ENCODE measurements at places on chromosomes 2 and 18.

GRCh38 chr2:216927163-216927562 is 67.3 kb upstream of the TNP1 start:
- no peak for DNase-seq

GRCh38 chr2:101517758-101518271 is 42.9 kb upstream of the RFX8 start:
- DNase-seq: no peak

DNA sequence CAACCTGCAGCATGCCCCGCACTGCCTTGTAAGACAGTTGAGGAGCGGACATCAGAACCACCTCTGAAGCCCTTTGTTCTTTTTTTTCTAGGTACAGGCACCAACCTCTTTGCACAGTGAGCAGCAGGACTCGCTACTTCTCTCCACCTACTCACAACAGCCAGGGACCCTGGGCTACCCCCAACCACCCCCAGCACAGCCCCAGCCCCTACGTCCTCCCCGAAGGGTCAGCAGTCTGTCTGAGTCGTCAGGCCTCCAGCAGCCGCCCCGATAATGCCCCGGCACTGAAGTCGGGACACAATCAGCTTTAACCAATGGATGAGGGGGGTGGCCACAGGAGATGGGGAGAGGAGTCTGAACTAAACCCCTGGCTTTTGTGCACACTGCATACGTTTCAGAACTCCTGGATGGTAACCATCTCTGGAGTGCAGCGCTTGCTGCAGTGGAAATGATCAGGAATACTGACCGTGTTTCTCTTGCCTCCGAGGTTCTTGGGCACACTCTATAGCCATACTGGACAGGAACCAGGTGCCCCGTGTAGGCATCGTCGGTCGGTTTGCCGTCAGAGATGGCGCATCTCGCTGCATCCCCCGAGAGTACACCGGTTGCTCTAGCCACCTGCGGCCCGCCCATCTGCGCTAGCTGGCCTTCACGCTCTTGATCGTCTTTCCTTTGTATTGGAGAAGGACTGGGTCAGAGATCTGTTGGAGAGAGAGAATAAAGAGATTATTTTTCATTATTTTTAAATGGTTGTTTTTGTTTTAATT is 6.6 kb upstream of the RPL31 start:
- no peak for DNase-seq

GRCh38 chr2:215507136-215507535 is 71.3 kb upstream of the FN1 start:
- no peak for DNase-seq

GRCh38 chr2:238099714-238100048 is 459 bp upstream of the ESPNL start:
- no peak for DNase-seq

- no peak for DNase-seq
Observed at GRCh38 chr2:151767536-151767935, 33.3 kb upstream of the NEB start.

GRCh38 chr2:439556-440402 is 151.9 kb upstream of the ALKAL2 start:
- DNase-seq: no peak

GRCh38 chr2:201127570-201127969 is 11.6 kb downstream of the CFLAR start:
- no peak for DNase-seq

GRCh38 chr2:6866275-6866671 is 566 bp upstream of the CMPK2 start:
- DNase-seq: no peak

GRCh38 chr2:98695255-98695654 is 35.7 kb downstream of the MGAT4A start:
- DNase-seq: no peak

DNA sequence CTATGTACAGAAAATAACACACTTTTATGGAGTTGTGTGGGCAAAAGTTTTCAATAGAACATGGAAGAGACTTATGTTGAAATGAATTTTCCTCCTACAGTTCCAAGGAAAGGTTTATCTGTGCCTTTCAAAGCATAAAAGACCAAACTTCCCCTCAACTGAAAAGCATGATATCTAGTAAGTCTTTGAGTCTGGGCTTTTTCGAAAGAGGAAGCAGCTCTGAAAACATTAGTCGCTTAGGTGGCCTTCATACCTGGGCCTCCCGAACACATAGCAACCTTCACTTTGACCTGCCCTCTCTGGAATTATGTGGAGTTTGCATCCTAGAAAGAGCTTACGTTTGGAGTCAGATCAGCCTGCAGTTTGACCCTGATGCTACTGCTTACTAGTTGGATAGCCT is 4.8 kb upstream of the CAPN14 start:
- DNase-seq: no peak

DNA sequence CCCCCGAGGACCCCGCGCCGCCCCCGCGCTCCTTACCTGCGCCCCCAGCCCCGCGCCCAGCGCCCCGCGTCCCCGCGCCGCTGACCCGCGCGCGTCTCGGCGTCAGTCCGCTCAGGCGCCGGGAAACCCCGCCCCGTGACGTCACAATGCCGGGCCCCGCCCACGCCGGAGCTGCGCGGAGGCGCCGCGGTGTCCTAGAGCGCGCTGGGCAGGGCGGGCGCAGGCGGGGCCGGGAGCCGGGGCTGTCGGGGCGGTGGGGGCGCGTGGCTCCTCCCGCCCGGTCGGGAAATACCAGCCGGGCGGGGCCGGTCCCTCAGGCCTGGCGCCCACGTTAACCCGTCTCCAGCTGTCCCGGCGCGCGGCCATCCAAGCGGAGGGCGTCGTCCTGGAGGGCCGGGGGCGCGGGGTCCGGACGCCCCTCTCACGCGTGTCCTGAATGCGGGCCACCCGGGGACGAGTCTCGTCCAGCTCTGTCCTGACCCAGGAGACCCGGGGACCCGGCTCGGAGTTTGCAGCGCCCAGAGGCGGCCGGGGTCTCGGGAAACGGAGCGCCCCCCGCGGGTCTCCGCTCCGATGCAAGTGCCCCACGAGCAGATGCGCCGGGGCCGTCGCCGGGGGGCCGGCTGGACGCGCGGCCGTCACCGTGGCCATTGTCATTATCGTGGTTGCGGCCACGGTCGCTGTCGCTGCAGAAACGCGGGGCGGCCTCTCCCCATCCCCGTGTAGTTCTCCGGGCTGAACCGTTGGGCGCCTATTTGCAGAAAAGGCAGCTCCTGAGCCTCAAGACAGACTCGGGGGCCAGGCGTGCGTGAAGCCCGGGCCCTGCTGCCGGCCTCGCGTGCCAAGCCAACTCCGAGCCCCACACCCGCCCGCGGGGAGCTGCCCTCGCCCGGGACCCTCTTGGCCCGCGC is at the start of gene SLC66A2:
Gene SLC66A2, minus strand, starts transcription at position 109 of the 911 bp plus-strand sequence. CDS start 727 bp downstream, outside the sequence.
- DNase-seq: peak; percentile 69

DNA sequence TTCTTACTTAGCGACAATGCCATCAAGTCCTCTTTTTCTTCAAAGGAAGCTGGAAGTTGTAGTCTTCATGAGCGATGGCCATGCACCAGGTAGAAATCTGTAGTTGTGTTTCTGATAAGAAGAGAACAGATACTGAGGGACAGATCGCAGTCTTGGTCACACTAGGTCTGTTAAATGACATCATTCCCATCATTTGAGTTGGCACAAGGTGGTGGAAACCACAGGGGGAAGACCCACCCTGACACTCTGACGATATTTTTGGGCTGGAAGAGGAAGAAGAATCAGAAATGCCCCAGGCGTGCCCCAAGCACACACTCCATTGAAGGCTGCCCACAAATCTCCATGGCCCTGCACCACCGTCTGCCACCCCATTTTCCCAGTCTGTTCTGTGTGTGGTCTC is 89.0 kb upstream of the BOD1L2 start:
- DNase-seq: no peak

DNA sequence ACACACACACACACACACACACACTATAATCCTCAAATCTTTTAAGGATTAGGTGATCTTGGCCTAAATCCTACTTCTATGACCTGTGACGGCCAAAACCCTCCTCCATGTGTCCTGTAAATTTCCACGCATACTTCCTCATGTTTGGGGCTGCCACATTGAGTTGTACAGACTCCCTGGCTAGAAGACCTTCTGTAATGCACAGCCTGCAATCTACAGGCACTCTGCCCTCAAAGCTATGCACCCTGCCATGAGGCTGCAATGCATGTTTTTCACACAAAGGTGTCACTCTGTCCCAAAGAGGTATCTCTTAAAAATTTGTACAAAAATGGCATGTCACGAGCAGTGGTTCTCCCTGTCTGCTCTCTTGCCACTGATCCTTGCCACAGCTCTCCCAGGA is 26.4 kb upstream of the B4GALT6 start:
- no peak for DNase-seq

DNA sequence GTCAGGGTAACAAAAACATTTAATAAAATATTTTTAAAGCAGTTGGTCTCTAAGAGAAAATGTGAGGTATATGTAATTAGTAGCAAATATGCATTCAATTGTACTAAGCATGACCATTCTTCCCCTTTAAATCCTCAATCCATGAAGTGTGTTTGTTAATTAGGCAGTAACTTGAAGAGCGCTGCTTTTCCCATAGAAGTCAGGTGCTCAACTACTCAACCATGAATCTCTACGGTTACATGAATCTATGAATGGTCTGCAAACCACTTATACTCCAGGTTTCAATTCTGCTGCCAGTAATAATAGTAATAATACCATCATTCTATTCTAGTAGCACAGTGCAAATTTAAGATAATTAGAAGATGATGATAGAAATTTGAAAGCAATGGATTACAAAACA is 55.8 kb downstream of the SLC8A1 start:
- no peak for DNase-seq

DNA sequence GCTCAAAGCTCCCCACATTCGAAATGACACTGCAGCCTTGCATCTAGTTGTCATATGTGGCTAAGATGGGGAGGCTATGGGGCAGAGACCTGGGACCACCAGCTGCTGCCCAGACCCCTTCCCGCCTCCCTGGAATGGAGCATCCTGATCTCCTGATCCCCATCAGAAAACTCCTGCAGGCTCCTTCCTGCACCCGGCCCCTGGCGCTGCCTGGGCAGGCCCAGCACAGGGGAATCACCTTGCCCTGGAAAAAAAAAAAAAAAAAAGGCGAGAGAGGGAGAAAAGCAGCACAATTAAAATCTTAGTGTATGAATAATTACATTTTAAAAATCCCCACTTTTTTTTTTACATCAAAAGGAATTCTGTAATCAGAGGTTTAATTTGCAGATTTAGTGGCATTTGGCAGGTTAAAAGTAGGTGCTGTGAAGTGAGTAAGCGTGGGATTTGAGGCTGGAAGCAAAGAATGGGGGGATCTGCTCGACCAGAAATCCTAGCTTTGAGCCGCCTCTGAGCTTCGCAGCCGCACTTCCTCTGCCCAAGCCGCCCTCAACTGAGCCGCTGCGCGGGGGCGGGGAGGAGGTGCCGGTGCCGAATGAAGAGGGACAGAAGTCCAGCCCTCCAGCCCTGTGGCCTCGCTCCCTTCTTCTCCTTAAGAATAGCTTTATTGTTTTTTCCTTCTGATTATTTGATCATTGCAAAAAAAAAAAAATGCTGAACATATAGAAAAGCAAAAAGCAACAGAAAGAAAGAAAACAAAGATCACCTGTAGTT is 30.0 kb downstream of the THNSL2 start:
- no peak for DNase-seq

DNA sequence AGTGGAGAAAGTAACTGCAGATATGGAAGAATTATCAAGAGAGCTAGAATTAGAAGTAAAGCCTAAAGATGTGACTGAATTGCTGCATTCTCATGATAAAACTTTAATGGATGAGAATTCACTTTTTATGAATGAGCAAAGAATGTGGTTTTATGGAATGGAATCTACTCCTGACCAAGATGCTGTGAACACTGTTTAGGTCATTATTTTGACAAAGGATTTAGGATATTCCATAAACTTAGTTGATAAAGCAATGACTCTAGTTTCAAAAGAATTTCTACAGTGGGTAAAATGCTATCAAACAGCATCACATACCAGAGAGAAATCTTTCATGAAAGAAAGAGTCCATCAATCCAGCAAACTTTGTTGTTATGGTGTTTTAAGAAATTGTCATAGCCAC is 1317.7 kb upstream of the ACVR2A start:
- no peak for DNase-seq

- no peak for DNase-seq
Observed at GRCh38 chr2:96873651-96874096, 3.8 kb upstream of the SEMA4C start.

DNA sequence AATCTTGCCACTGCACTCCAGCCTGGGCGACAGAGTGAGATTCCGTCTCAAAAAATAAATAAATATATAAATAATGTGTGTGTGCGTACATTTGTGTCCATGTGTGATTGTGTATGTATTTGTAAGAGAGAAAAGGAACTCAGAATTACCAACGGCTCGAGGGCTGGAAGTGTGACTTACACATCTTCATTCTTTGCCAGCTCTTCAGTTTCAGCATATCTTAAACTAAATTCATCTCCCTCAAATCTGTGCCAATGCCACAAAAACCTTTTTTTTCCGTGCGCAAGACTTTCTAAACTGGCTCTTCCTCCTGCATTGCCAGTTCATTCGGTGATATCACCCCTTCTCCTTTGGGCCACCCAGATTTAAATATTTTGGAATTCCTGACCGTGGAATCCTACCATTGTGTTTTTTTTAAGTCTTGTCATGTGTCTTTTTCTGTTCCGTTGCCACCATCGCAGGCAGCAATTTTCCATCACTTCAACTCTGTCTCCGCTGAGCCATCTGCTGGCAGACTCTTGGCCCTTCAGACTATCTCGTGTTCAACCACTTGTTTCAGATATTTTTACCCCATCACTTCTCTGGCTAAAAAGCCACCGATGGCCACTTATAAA is 77.0 kb upstream of the ZNF532 start:
- no peak for DNase-seq

- no peak for DNase-seq
Observed at GRCh38 chr2:120775801-120776589, 40.3 kb downstream of the GLI2 start.

GRCh38 chr18:35782926-35783325 is 189.6 kb upstream of the RMP24 start:
- DNase-seq: no peak

GRCh38 chr2:183125659-183126341 is 1.6 kb downstream of the NUP35 start:
- no peak for DNase-seq

GRCh38 chr2:239574434-239575156 is 173.8 kb upstream of the HDAC4 start:
- DNase-seq: no peak

DNA sequence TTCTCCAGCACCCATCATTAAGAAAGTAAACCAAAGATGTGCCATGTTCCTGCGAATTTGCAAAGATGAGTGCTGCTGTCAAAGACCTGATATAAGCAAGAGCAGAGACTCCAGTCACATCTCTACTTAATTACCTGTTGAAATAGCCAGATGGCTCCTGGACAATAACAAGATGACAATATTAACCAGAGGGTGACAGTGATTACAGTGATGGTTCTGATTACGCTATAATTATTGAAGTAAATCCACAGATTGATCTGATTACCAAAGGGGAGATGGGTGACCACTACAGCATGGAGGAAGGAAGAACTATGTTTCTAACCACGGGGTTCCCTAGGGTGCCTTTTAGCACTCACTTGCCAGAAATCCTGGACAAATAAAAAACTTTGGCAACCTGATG is 36.5 kb upstream of the AFF3 start:
- no peak for DNase-seq

GRCh38 chr2:58720770-58721697 is 479.9 kb upstream of the FANCL start:
- no peak for DNase-seq
